ENCODE measurements at places on chromosomes 1 and 21. TPM values are rescaled to one million over a fixed set of nuclear protein-coding genes. Genes with fewer than 3 reads are reported as not detected.

Gene FCRLB
- total RNA-seq = 1.0 TPM

Gene AUNIP
- 0.94 TPM for total RNA-seq

Gene PPP1R12B
- 22.4 TPM for total RNA-seq

Gene CCDC185
- not detected for total RNA-seq

Gene NUDC
- 8.8 TPM for total RNA-seq

Gene EPHA8
- not detected for total RNA-seq

Gene S100A5
- not detected for total RNA-seq

Gene HCRTR1
- not detected for total RNA-seq
